Activated CD8-positive, alpha-beta T cell treated with anti-CD3 and anti-CD28 coated beads for 36 hours (primary cell): ENCODE measurements at places on chromosomes 7 and 10. TPM values are rescaled to one million over a fixed set of nuclear protein-coding genes. Genes with fewer than 3 reads are reported as not detected.

DNA sequence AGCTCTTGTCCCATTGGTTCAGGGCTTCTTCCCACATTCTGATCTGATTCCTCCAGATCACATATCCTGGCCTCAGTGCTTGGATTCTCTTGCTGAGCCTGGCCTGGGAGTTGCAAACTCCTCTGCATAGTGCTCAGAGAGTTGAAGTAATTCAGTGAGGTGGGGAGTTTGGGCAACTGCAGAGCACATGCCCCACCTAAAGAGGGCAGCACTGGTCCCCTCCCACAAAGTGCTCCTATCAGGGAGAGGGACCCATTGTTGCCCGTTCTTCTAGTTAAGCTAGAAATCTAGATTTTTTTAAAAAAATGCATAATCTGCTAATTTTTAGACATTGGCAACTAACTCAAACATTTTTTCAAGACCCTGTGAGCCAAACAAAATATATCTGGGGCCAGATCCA, 45.1 kb downstream of the CHN2 start:
- no peaks in the 10 kb centered on the region for H3K36me3 ChIP-seq
- no peak overlapping the region for H3K27ac ChIP-seq
- peaks cover 20% of the 10 kb centered on the region for H3K4me1 ChIP-seq
- no peaks in the 10 kb centered on the region for H3K27me3 ChIP-seq

- H3K27ac ChIP-seq, result no peak overlapping the region
- no peaks in the 10 kb centered on the region for H3K36me3 ChIP-seq
- DNase-seq, result no peak
- H3K27me3 ChIP-seq, result peaks cover 2% of the 10 kb centered on the region
- no peak overlapping the region for H3K4me3 ChIP-seq
Observed at GRCh38 chr7:47345857-47346298, 236.0 kb downstream of the TNS3 start.

The COL1A2 gene
- 0.56 TPM for total RNA-seq

The ITPRIP gene
- 18.3 TPM for total RNA-seq

The NME8 gene
- total RNA-seq, result not detected

GRCh38 chr10:132630666-132631337, 93.2 kb downstream of the INPP5A start:
- peaks cover 34% of the 10 kb centered on the region for H3K4me1 ChIP-seq
- DNase-seq, result no peak
- no peak overlapping the region for H3K4me3 ChIP-seq
- H3K27ac ChIP-seq, result no peak overlapping the region
- no peaks in the 10 kb centered on the region for H3K36me3 ChIP-seq
- H3K27me3 ChIP-seq, result no peaks in the 10 kb centered on the region

The SLC18A3 gene
- total RNA-seq, result not detected

DNA sequence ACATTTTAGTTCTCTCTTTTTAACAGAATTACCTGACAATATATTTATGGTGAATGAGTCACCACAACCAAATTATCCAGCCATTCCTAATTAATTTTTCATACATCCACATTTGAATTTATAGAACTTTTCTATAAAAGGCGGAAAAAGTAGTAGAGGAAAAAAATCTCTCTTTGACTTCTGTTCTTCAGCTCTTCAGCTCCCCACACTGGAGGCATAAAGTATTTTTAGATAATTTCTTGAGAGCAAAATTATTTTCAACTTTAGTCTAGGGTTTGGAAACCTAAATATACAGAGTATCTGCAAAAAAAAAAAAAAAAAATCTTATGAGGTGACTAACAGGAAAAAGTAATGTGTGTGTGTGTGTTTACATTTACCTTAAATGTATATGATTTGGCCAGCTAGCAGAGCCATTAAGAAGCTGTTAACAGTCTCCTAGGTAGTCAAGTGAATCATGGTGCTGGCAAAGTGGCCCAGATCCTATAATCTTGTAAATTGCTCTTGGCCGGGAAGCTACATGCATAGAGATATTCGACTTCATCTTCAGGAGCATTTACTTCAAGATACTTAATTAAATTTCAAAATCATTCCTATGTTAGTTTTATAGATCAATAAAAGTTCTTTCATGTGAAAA, 383.1 kb upstream of the STEAP1 start:
- no peak overlapping the region for H3K4me3 ChIP-seq
- no peaks in the 10 kb centered on the region for H3K27me3 ChIP-seq
- H3K36me3 ChIP-seq, result no peaks in the 10 kb centered on the region
- DNase-seq, result no peak
- H3K4me1 ChIP-seq, result no peaks in the 10 kb centered on the region
- H3K27ac ChIP-seq, result no peak overlapping the region

The LRGUK gene
- not detected for total RNA-seq
